ENCODE measurements at places on chromosomes 5 and 9.

GRCh38 chr5:149837680-149838269, 106.8 kb downstream of the PDE6A start:
- DNase-seq = peak; percentile 74

DNA sequence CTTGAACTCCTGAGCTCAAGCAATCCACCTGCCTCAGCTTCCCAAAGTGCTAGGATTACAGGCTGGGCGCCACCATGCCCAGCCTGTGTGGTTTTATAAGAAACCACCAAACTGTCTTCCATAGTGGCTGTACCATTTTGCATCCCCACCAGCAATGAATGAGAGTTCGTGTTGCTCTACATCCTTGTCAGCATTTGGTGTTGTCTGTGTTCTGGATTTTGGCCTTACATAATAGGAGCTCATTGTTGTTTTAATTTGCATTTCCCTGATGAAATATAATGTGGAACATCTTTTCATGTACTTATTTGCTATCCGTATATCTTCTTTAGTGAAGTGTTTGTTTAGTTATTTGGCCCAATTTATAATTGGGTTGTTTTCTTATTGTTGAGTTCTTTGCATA, 29.8 kb downstream of the PHF2 start:
- DNase-seq = no peak

GRCh38 chr5:81495286-81495685, 101.4 kb upstream of the ACOT12 start:
- DNase-seq = no peak

DNA sequence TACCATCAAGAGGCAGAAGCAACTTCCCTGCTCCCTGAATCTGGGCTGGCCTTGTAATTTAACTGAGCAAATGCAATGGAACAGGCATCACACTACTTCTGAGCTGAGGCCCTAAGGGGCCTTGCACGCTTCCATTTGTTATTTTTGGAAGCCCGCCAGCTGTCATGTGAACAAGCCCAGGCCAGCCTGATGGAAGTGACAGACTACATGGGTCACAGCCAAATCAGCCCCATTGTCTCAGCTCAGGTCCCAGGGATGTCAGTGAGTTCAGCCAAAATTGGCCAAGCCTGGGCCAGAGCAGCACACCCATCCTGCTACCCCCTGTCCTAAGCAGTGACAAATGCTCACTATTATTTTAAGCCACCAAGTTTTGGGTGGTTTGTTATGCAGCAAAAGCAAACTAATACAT, 72.8 kb downstream of the PRRT1B start:
- DNase-seq = peak; percentile 23

DNA sequence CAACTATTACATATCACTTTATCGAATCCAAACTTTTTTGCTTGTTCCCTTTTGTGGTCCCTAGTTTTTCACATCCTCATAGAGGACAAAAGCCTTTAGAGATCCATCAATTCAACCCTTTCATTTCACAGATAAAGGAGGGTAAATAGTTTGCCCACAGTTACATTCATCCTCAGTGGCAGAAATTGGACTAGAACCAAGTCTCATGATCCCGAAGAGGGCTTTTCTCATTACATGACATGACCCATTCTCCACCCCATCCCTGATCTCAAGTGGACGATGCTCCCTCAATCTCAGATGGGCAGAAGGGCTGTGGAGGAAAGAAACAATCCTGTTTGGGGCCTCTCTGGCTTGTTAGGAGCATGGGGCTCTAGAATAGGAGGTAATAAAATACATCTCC, 23.1 kb downstream of the TICAM2 start:
- DNase-seq = no peak

DNA sequence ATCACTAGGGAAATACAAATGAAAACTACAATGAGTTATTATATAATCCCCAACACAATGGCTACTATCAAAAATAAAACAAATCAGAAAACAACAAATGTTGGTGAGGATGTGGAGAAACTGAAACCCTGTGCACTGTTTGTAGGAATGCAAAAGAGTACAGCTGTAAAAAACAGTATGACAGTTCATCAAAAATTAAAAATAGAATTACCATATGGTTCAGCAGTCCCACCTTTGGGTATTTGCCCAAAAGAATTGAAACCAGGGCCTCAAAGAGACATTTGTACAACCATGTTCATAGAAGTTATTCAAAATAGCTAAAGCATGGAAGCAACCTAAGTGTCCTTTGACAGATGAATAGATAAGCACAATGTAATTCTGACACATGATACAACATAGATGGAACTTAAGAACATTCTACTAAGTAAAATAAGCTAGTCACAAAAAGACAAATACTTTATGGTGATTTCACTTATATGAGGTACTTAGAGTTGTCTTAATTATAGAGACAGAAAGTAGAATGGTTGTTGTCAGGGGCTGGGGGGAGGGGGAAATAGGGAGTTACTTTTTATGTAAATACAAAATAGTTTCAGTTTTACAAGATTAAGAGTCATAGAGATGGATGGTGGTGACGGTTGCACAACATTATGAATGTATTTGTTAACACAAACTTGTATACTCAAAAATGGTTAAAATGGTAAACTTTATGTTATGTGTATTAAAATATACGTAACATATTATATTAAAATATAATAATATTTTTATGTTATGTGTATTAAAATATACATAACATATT, 102.8 kb downstream of the KCTD16 start:
- DNase-seq = peak; percentile 19

DNA sequence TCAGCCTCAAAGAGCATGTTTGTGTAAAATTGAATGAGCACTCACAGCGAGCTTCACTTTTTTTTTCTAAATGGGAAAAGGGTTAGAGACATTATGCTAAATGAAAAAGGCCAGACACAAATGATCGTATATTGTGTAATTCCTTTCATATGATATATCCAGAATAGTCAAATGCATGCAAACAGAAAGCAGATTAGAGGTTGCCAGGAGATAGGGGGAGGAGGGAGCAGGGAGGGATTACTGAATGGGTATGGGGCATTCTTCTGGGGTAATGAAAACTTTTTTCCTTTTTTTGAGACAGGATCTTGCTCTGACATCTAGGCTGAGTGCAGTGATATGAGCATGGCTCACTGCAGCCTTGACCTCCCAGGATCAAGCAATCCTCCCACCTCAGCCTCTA, 47.1 kb downstream of the DMAC1 start:
- DNase-seq = no peak

DNA sequence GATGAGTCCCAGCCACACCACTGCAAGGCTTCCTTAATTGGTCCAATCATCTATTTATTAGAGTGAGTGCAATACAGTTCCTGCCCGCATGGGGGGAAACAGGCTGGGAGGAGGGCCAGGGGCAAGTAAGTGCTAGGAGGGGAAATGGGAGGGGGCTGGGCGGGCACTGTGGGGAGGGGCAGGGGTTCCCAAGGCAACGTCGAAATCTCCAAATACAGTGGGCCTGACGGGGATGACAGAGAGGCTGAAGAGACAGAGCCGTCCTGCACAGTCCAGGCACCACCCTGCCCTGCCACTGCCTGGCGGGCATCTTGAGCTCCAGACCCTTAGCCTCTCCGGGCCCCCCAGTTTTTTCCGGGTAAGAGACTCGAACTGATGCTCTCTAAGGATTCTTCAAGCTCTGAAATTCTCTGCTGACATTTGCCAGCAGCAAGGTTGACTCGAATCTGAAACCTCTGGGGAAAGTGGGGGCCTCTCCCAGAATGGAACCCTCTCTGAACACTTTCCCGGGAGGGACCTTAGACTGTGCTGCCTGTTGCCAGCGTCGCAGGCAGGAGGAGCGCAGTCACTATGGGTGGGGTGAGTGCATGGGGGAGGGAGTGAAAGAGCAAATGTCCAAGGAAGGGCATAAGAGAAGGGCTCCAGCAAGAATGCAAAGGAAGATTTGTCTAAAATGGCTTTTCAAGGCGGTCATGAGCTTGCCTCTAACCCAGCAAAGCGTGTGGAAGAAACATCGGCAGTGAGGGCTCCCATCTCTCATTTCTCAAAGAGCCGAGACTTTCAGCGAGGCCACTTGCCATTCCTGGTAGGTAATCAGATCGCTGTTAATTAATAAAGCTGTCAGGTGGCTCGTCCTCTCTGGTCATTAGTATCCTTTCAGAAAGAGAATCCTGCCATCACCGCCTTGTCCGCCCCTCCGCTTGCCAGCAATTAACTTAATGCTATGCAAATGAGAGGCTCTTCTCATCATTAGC, 99.0 kb downstream of the GTF3C4 start:
- peak; percentile 75 for DNase-seq

DNA sequence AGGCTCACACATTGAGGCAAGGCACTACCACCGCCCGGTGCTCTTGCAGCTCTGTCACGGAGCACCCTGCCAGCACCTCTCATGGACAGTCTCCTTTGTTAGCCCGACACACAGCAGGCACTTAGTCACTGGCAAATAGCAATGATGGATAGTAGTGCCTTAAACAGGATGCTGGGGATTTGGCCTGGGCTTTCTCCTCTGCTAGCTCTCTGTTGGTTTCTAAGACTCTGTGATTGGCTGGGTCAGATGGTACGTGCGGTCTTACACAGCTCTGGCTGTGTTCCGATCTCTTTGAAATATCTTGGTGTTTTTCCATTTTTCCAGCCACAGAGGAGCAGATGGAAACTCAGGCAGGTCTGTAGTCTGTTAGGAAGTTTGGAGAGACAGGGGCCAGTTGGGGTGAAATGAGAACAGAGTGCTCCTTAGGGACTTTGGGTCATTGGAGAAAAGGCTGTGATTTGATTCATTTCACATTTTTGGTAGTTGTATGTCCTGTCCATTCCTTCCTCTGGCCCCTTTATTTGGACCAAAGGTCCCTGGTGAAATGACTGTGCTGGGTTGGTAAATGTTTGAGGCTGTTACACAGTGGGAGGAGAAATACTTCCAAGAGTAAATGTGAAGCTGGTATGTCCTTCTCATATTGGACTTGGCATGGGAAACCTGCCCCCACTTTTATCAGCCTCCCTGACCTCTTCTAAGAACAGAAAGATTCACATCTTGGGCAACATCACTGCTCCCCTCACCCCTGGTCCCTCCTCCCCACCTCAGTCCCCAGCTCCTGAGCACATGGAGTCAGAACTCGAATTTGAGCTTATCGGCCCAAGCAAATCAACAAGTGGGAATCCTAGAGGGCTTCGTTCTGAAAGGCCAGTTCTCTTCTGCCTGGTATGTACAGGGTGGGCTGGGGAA, 3.4 kb downstream of the SMIM3 start:
- peak; percentile 97 for DNase-seq

- DNase-seq = peak; percentile 90
Observed at GRCh38 chr5:54738118-54738972, 220.8 kb downstream of the SNX18 start.

DNA sequence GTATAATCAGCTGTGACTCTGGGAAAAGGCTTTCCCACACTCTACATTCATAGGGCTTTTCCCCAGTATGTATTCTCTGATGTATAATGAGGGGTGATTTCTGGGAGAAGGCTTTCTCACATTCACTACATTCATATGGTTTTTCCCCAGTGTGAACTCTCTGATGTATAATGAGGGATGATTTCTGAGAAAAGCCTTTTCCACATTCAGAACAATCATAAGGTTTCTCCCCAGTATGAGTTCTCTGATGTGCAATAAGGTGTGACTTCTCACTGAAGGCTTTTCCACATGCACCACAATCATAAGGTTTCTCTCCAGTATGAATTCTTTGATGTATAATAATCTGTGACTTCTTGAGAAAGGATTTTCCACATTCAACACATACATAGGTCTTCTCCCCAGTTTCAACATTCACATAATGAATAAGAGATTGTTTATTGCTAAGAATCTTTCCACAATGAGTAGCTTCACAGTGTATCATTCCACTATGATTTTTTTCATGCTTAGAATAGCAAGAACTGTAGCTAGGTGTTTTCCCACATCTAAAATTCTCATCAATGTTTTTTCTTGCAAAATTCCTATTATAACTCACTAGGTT, 26.7 kb upstream of the ZNF300 start:
- DNase-seq = no peak

DNA sequence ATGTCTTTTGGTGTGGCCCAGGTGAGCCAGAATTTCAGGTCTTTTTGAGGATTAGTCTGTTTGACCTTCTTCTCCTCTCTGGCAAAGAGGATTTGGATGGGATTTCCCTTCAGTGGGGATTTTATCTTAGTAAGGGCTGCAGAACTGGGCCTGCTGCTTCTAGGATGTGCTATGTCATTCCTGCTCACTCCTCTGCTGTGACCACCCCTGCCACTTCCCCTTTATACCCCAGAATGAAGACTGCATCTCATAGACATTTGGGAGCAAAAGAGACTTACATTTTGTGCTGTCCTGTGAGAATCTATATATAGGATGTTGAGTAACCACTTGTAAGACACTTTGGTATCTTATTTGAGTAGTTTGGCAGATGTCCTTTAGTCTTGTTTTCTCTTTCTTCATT, 76.2 kb downstream of the ARHGAP26 start:
- no peak for DNase-seq

- no peak for DNase-seq
Observed at GRCh38 chr5:55072666-55073065, 29.8 kb upstream of the GZMA start.

GRCh38 chr5:62627121-62627520, 48.5 kb downstream of the LRRC70 start:
- DNase-seq = no peak

GRCh38 chr9:131446276-131446675, 52.4 kb downstream of the PRRC2B start:
- DNase-seq = no peak

- DNase-seq = no peak
Observed at GRCh38 chr5:33857037-33857436, 34.8 kb downstream of the ADAMTS12 start.

GRCh38 chr5:54224103-54224826, 86.1 kb downstream of the ARL15 start:
- no peak for DNase-seq

DNA sequence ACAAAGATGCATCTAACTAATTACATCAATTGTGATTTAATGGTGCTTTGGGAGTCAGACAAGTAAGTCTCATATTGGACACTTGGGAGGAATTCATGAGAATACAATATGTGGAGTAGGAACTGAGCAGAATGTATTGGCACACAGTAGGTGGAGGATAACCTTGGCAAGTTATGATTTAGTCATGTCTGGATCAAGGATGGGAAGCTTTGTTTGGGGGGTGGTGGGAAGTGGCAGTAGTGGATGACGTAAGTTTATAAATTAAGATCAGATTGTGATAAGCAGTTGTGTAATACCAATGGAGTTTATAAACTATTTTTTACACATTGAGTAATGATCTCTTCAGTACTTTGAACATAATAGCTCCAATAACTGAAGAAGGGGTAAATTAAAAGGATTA, 67.0 kb downstream of the SGCD start:
- no peak for DNase-seq

GRCh38 chr9:74041588-74041987, 455.5 kb upstream of the RORB start:
- no peak for DNase-seq

DNA sequence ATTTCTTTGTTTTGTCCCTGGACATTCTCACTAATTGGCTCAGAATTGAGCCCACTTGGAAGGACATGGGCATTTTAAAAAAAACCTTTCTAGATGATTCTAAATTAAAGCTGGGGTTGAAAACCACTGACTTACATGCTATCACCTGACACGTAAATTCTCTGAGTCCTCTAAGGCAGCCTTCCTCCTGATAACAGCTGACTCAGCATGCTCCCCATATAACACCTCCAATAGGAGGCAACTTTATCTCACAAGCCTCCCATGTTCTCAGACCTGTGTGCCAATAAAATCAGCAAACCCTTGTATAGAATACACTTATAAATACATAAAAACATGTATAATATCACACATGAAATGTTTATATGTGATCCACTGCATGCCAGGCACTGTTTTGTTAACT, 49.2 kb upstream of the AGXT2 start:
- DNase-seq = no peak

- no peak for DNase-seq
Observed at GRCh38 chr5:82975812-82976211, 101.4 kb downstream of the TMEM167A start.
